ENCODE measurements at places on chromosomes 3 and 15.

DNA sequence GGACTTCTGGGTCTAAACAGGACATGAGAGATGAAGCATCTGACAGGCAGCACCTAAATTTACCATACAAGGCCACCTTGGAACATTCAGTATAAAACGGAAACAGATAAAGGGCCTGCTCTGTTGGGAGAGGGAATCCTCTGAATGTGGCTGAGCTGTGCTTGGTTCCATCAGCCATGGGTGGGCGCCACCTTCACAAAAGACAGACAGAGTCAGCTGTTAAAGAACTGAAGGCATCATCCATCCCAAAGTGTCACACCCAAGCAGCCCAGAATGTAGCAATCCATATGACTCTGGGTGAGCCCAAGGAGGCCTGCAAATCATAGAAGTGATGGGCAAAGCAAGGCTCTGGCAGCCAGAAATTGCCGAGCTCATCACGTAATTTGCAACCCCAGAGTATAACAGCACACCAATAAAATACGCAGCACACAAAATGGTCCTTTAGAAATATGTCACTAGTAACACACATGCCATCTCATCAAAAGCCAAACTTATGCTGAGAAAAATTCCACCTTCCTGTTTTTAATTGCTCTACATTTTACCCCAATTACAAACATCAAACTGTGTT, 24.8 kb upstream of the RBP1 start:
- no peak for DNase-seq

- no peak for DNase-seq
Observed at GRCh38 chr3:24740326-24740725, 245.7 kb upstream of the THRB start.

DNA sequence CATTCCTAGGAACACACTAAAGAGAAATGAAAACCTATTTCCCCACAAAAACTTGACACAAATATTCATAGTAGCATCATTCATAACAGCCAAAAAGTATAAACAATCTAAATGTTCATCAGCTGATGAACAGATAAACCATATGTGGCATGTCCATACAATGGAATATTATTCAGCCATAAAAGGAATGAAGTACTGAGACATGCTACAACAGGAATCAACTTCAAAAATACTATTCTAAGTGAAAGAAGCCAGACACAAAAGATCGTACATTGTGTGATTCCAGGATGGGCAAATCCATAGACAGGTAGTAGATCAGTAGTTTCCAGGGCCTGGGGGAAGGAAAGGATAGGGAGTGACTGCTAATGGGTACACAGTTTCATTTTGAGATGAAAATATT, 118.0 kb downstream of the GSK3B start:
- no peak for DNase-seq

GRCh38 chr15:58419803-58420524, 11.8 kb upstream of the LIPC start:
- no peak for DNase-seq

DNA sequence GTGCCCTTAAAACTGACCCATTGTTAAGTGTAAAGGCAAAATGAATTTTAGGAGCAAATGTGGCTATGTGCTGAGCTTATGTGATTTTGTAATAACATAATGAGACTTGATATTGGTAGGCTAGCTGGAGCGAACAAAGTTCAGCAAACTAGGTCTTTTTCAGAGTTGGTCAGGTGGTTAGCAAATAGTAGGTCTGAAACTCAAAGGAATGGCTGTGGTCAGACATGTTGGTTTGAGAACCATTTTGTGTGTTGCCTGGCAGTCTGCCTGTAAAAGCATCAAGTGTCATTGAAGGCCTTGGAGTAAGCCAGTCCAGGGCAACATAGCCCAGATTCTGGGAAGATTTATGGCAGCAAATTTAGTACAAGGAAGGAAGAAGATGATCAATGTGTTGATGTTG, 16.4 kb downstream of the FBXO22 start:
- no peak for DNase-seq

GRCh38 chr3:164779816-164780215, 298.5 kb downstream of the SI start:
- DNase-seq = no peak

DNA sequence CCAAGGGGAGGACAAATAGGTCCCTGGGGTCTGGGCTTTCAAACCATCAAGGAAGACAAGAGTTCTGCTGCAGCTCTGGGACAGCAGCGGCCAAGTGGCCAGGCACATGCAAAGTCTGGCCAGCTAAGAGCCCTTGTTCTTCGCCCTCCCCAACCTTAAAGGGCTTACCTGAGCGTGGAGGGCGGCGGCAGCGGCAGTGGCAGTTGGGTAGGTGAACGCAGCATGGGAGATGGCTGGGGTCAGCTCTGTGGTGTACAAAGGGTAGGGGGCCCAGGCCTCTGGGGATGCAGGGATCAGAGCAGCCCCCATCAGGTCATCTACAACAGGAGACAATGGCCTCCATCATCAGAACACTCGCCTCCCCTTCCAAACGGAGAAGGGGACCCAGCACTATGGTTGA, 27.1 kb downstream of the RBPMS2 start:
- no peak for DNase-seq

DNA sequence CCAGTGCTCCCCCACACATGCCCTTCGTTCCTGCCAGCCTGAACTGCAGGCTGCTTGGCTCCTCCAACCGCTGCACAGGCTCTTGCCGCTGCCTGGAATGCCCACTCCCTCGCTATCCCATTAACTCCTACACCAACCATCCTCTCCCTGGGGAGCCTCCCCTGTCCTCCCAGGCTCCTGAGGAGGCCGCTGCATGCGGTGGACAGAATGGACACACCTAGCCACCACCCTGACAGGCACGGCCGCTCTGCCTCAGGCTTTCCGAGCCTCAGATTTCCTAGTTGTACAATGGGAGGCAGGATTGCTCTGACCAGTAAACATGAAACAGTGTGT, 2.3 kb downstream of the PLXNB1 start:
- DNase-seq = no peak

DNA sequence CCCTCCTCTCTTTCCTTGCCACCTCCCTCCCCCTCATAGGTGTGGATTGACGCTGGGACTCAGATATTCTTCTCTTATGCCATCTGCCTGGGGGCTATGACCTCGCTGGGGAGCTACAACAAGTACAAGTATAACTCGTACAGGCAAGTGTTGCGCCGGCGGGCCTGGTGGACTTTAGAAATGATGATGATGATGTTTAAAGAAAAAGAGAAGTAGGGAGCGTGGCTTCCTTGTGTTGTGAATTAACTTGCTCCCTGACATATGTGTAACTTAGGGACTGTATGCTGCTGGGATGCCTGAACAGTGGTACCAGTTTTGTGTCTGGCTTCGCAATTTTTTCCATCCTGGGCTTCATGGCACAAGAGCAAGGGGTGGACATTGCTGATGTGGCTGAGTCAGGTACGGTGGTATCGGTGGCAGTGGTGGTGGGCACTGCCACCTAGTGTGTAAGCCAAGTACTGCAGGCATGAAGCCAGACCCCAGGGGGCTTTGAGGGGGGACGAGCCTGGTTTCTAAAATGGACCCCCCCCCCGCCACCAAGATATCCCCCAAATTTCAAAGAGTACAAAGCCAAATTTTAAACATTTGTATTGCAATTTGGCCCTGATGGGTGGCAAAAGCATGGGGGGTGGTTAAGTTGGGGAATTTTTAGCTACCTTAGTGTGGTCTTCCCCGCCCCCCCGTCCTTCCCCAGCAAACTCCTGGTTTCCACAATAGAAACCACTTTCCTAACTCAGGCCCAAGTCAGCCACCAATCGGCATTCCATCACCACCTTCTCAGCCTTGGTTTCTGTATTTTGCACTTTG, 65.6 kb downstream of the SLC6A6 start:
- no peak for DNase-seq

GRCh38 chr3:112782491-112782890, 64.2 kb downstream of the CD200R1L start:
- DNase-seq = no peak

DNA sequence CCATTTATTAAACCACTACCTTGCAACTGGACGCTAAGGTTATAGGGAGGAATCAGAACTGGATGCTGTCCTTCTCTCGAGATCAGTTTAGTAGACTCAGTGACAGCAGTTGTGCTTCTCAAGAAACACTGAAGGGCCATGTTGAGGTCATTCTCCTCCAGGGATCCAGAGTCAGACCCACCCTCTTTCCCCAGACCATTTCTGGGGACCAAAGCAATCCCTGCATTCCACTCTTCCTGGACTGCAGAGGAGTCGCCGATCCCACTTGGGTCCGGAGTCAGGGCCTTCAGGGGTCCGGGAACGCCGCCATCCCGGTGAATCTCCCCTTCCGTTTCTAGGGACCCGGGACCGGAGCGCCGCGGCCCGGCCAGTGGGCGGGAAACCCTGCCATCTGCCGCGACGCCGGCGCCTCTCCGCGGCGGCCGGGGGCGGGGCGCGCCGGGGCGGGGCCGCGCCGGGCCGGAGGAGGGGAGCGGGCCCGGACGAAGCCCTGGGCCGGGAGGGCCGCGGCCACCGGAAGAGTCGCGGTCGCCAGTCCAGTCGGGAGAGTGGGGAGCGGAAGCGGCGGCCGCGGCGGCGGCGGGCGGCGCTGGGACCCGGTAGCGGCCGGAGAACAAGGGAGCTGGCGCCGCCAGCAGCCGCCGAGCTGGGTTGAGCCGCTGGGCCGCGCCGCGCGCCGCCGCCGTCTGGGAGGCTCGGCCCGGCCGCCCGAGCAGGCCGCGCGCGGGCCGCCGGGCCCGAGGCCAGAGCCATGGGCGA, at the start of gene DVL3:
Gene DVL3, plus strand, starts transcription at position 493 of the 759 bp plus-strand sequence. Its CDS starts 259 bp downstream, at position 752.
- peak; percentile 71 for DNase-seq

- no peak for DNase-seq
Observed at GRCh38 chr15:88100181-88100580, 156.4 kb downstream of the NTRK3 start.

Measured in putamen (tissue), 1 donor.